CD4-positive, alpha-beta memory T cell (primary cell): ENCODE measurements at places on chromosomes 7 and 10. TPM values are rescaled to one million over a fixed set of nuclear protein-coding genes. Genes with fewer than 3 reads are reported as not detected.
A peak's percentile ranks its signal among the peaks of the same experiment; 100 is the strongest.

Gene MCM10
- total RNA-seq = 0.17 TPM

Gene ZNF775
- 5.5 TPM for total RNA-seq

DNA sequence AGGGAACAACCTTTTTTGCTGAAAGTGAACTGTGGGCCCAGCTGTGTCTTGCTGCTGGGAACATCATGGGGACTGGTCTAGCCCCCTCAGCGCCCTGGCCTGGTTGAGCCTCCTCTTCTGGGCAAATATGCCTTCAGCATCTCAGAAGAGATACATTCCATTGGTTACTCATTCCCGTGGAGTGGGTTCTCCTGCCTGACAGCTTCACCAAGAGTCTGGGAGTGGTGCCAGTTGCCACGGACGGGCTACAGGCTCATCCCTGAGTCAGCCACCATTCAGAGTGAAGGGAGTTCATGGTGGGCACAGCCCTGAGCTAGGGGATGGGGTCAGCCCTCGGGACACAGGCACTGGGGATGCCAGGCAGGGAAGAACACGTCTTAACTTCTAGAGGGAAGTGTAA, 81.9 kb downstream of the RAMP3 start:
- DNase-seq = no peak

Gene CD36
- 3.6 TPM for total RNA-seq

DNA sequence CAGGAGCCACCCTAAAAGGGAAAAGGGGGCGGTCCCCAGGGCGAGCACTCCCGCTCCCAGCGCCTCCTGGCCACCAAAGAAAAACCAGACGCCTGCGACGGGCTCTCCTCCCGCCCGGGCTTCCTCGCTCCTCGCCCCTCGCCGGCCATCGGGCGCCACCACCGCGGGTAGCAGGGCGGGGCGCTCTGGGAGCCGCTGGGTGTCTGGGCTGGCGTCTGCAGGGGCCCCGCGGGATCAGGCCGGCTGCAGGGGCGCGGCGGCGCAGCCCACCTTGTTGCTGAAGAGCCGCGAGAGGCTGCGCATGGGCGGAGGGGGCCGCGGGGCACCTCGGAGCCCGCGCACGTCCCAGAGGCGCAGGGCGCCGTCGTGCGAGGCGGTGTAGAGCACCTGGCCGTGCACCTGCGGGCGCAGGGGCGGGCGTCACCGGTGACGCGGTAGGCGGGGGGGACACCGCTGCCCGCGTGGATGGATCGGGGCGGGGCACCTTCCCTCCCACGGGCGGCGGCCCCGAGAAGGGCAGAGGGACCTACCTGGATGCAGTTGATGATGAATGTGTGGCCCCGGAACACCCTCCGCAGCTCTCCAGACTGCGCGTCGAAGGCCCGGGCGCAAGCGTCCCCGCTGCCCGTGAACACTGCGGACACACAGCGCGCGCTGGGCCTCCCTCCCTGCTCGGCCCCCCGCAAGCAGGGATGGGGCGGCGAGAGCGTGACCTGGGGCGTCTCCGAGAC, 28.3 kb downstream of the WDR86 start:
- DNase-seq = peak; percentile 81

DNA sequence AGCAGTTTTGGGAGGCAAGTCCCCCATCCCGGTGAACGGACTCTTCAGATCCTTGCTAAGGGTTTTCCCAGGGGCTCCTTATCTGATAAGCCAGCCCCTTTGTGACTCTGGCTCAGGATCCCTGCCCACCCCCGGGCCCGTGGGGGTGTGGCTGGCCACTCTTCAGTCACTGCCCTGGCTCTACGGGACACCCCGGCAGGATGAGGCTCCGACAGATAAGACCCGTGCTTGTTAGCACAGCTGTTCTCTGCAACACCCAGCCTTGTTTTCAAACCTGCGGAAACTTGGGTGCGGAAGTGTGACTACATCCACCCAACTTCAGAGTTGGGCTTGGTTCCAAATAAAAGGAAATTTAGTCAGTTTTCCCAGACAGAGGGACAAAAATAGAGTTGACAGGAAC, 66.7 kb upstream of the PODXL start:
- no peak for DNase-seq

- DNase-seq = no peak
These were observed 722.3 kb downstream of the KCNMA1 start for GRCh38 chr10:76915316-76915715.

DNA sequence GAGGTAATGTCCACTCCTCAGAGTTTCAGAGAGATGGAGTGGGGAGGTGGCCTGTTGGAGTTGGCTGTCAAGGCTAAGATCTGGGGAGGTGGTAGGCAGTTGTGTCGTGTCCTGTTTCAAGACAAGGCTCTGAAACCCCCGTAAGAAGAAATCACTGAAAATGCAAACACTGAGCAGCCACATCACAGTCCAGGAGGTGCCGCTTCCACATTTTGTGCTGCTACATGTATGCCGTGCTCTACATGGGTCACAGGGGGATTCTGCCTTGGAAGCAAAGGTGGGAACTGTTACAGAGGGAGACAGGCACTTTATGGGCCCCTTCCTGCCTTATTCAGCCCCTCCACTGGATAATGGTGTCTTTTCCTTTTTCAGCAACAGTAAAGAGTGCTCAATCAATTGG, 11.9 kb downstream of the WDR91 start:
- DNase-seq = no peak

GRCh38 chr7:105224884-105225651, 163.7 kb downstream of the SRPK2 start:
- DNase-seq = no peak

- DNase-seq = no peak
These were observed 6.5 kb downstream of the STAMBPL1 start for GRCh38 chr10:88886557-88886956.

- no peak for DNase-seq
These were observed 17.8 kb downstream of the SCD start for GRCh38 chr10:100364735-100365391.

Gene CPN1
- total RNA-seq = not detected

- no peak for DNase-seq
These were observed 462 bp downstream of the KIAA1549 start for GRCh38 chr7:138980563-138981291.

GRCh38 chr10:79342295-79342761, 4.9 kb upstream of the PPIF start:
- DNase-seq = no peak
